ENCODE measurements at places on chromosomes 3 and 15.

DNA sequence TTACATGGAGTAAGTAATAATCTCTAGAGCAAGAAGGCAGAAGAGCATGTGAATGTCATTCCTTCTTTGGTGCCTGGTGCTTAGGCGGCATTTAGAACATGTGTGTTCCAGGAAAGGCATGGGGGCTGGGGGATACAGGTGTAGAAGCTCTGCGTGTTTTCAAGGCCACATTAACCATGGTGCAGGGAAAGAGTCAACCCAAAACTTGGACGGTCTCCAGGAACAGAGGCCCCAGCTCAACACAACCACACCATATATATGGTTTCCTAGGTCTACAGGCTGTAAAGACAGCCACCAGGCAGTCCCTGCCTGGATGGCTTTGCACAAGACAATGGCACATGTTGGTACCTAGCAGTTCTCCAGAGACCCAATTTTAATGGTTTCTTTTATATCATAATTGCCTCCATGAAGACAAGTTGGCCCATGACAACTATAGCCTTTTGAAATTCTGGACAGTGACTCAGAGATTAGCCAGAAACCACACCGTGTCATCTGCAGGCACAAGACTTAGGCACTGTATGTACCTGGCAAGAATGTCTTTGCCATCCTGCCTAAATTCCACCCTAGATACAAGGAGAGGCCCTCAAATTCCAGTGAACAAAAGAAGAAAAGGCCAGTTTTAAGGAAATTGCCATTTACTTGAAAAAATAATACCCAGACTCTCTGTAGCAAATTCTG lies 25.0 kb upstream of the DGKG start:
- no peak for DNase-seq

DNA sequence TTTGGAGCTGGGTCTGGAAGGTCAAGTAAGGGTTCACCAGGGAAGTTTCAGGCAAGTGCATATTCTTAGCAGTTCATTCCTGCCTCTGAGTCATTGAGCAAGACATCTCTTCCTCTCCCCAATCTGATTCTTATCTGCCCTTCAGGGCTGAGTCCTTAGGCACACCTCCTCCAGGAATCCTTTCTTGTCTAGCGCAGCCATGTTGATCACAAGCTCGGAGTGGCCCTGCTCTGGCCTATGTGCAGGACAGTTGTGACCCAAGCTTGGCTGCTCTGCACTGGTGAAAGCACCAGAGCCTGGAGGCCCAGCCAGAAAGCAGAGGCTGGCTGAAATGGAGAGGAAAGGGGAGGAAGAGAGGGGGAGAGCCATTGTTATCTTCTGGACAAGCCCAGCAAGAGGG lies 30.9 kb upstream of the MRPS22 start:
- DNase-seq, result no peak

- DNase-seq, result no peak
These were observed 1.7 kb upstream of the PPARG start for GRCh38 chr3:12286927-12287726.

DNA sequence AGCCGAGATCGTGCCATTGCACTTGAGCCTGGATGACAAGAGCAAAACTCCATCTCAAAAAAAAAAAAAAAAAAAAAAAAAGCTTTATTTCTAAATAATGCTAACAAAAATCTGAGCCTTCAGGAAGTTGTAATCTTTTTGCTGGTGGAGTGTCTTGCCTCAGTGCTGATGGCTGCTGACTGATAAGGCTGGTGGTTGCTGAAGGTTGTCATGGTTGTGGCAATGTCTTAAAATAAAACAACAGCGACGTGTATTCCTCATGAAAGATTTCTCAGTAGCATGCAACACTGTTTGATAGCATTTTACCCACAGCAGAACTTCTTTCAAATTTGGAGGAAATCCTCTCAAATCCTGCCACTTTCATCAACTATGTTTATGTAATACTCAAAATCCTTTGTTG lies 77.4 kb upstream of the PTPRG start:
- DNase-seq, result no peak

DNA sequence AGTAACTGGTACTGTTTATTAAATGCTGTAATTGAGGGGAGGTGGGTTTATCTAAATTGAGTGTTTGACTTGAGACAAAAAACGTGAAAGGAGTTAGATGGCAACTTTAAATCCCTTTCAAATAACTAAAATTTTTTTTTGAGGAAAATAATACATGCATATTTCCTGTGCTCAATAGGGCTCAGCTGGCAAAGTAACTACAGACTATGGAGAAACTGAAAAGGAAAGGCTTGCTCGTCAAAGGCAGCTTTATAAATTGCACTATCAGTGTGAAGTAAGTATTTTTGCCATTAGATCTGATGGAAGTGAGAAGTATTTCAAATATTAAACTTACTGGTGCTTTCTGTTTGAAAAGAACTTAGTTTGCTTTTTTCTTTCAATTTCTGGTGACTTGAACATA lies 72.2 kb downstream of the DZIP3 start:
- DNase-seq, result no peak

GRCh38 chr15:67064607-67065530 lies 533 bp upstream of the SMAD3 start:
- DNase-seq, result no peak

GRCh38 chr3:37162501-37163245 lies 11.7 kb downstream of the LRRFIP2 start:
- DNase-seq, result no peak

GRCh38 chr3:129282727-129283327 lies 4.2 kb downstream of the HMCES start:
- DNase-seq, result peak; percentile 70

DNA sequence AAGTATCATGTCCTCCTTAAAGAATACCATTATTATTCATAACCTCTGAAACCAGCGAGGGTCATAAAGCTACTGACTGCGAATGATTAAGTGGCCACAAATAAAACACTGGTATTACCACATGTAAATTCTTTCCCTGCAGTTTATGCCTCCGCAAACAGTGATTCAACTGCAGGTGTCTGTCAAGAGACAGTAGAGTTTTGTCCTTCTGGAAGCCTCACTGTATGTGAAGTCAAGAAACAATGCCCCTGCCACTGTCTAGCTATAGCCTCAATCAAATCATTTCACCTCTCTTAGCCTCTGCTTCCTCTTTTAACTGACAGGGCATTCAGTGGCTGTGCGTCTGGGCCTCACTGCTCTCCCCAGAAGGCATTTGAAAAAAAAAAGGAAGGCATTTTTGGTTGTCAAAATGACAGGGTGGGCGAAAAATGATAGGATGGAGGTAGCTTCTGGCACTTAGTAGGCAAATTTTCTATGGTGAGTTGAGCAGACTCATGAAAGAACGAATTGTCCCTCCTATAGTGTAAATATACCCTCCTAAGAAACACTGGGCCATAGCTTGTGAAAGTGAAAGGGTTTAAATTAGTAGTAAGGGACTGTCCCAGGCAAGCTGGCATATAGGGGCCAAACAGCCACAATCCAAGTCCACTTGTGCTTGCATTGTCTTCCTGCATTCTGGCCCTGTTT lies 66.7 kb downstream of the FILIP1L start:
- no peak for DNase-seq

DNA sequence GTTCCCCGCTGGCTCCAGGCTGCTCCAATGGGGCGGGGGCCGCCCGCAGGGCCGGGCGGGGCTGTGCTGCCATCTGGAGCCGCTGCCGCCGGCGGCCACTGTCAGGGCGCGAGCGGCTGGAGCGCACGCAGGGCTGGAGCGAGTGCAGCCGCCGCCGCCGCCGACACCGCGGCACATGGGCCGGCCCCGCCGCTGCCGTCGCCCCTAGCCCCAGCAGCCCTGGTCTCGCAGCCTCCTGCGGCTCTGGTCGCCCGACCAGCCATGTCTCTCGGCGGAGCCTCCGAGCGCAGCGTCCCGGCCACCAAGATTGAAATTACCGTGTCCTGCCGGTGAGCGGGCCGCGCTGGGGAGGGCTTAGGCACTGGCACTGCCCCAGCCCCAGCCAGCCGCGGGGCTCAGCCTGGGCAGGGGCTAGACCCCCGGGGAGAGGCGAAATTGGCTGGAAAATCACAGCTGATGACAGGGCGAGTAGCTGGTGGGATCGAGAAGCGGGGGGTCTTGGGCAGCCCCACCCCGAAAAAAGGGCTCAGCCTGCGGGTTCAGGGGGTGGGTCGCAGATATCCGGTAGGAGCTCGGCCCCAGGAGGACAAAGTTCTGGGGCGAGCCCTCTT lies at the start of gene CPNE9:
TSS of gene CPNE9 (plus strand) at position 98 of the 611 bp plus-strand sequence. CDS start at position 262, 164 bp downstream.
- DNase-seq, result no peak

DNA sequence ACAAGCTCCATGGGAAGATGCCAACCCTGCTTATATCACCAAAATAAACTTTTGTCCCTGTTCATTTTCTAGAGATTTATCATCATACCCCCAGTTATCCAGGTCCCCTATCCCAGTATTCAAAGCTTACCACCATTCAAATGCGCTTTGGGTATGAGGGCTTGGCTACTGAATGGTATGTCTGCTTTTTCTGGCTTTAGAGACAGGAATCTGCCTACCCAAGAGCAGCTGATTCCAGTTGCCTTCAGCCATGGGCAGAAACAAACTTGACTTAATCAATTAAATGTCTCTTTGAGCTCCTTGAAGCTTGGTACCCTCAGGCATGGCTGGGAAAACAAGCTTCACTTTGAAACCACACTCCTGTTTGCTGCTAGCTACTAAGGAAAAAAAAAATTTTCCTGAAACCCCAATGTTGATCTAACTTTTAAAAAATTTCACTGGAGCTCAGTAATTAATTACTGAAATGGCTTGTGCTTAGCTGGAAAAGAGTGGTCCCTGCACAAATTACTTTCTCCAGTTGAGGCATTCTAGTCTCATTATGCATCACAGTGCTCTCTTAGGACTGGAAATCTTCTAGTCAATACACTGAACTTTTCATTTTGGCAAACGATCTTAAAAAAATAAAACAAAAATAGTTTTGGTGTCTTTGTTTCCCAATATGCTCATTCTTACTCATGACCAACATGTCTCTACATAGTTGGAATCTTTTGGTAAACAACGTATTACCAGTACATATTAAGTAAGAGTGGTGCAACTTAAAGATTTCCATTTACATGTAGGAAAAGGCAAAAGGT lies 242.8 kb downstream of the DTWD1 start:
- no peak for DNase-seq

All from CD4-positive, alpha-beta T cell treated with Interleukin-15 for 4 hours (primary cell).